ENCODE measurements at places on chromosomes 7 and 10.
A peak's percentile ranks its signal among the peaks of the same experiment; 100 is the strongest.

DNA sequence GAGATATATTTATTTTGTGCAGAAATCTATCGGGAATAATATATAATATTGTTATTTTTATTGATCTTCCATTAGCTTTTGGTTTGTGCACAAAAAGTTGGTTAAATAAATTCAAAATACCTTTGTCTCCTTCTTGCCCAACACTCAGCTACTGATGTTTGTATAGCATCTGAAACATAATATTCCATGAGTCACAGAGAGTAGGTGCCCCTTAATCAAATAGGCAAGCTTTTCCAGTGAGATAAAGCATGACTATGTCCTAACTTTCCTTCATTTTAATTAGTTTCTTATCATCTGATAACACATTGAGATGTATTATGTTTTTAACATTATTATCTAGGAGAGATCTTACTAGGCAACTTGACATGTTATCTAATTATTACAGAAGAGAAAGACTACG lies 432.2 kb downstream of the KIF20B start:
- DNase-seq, result no peak

- no peak for DNase-seq
These were observed 66.8 kb downstream of the CCDC6 start for GRCh38 chr10:59839576-59839975.

GRCh38 chr10:19803676-19804075 lies 12.6 kb upstream of the PLXDC2 start:
- no peak for DNase-seq

DNA sequence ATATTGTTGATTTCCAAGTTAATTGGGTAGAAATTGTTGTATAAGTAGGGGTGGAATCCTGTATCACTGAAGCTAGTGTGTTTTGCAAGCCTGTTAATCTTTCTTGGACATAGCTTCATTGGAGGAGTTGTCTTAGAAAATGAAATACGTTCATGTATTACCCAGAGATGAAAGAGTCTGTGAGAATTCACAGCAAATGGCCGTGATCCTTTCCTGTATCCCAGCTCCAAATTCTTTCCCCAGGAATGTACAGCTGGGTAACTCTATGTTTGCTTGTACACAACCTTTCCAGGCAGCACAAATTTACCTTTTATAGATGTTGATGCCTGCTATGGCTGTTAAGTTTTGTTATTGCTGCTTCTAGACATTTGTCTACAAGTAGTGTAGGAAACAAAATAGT lies 18.7 kb downstream of the MYPN start:
- no peak for DNase-seq

DNA sequence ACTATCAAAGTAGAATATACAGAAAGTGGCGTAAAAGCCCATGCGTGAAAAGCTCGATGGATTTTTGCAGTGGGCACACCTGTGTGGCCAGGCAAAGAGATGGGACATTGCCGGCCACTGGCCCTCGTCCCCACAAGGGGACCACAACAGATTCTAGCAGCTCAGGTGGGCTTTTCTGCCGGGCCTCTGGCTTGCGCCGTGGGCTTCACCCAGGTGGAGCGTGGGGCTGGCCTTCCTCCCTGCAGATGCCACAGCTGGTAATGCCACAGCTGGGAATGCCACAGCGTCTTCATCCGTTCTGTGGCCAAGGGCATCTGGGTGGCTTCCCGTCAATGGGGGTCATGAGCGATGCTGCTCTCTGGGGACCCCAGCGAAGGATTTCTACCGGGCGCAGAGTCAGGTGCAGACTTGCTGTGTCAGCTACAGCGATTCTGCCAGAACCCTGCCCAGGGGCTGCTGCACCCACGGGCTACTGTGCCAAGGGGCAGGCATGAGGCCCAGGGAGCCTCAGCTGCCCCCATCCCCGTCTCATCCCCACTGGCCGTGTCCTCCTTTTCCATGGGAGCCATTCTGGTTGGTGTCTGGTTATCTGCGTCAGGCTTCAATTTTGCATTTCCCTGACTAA lies 52.5 kb upstream of the NKX6-2 start:
- DNase-seq, result no peak

GRCh38 chr7:148800677-148801076 lies 83.4 kb downstream of the EZH2 start:
- no peak for DNase-seq

- no peak for DNase-seq
These were observed 3.0 kb upstream of the EBF3 start for GRCh38 chr10:129966889-129967578.

- DNase-seq, result no peak
These were observed 286.3 kb upstream of the CDC14C start for GRCh38 chr7:48638041-48638440.

DNA sequence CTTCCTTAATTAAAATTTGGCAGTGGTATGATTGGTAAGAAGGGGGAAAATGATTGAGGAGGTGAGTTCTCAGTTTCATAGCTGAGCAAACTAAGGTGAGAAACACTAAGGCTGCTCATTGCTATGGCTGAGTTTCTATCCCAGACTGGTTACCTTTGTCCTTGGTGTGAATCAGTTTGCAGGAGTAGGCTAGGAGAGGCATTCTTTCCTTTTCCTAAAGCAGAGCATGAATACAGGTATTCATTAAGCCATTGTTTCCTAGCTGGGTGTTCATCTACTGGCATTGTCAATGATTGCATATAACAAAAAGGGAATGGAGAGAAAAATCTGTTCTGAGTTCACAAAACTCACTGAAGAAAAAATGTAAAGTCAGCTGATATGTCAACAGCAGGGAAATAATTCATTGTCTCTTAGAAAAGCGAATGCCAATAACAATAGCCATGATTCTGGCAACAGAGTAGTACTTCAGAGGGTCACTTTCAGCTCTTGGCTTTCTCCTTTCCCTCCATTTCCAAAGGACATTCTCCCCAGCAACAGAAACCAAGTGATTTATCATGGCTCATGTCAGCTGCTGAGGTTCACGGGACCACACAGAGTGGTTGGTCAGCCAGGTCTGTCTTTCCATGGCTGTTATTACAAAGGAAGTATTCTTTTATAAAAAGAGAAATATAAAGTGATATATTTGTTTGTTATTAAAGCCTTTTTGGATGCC lies 234.0 kb downstream of the BICC1 start:
- DNase-seq, result no peak

DNA sequence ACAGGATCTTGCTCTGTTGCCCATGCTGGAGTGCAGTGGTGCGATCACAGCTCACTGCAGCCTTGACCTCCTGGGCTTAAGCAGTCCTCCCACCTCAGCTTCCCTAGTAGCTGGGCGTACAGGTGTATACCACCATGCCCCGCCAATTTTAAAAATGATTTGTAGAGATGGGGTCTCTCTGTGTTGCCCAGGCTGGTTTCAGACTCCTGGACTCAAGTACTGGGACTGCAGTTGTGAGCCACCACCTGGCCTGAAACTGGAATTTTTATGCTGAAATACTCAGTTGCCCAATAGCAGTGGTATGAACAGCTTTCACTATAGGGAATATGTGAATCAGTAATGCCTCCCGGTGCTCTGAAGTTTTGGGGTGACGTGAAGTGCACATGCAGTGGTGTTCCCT lies 7.6 kb downstream of the ZRANB1 start:
- no peak for DNase-seq

- DNase-seq, result no peak
These were observed 90.6 kb upstream of the PPP2R2D start for GRCh38 chr10:131810036-131810804.

DNA sequence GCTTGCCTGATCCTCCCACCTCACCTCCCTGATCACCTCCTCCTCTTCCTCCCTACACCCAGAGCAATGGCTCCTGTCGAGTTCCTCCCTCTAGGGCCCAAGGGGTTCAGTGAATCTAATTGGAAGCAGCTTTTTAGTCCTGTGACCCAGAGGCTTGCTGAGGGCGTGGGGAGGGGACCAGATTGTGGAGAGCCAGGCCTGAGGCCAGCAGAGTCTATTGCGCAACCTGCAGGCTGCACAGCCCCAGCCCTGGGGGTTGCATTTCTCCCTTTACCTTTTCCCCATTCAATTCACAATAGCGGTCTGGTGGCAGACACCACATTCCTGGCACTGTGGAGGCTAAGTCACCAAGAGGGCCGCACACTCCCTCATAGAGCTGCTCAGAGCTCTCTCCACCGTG lies 32.5 kb downstream of the GHRHR start:
- no peak for DNase-seq

DNA sequence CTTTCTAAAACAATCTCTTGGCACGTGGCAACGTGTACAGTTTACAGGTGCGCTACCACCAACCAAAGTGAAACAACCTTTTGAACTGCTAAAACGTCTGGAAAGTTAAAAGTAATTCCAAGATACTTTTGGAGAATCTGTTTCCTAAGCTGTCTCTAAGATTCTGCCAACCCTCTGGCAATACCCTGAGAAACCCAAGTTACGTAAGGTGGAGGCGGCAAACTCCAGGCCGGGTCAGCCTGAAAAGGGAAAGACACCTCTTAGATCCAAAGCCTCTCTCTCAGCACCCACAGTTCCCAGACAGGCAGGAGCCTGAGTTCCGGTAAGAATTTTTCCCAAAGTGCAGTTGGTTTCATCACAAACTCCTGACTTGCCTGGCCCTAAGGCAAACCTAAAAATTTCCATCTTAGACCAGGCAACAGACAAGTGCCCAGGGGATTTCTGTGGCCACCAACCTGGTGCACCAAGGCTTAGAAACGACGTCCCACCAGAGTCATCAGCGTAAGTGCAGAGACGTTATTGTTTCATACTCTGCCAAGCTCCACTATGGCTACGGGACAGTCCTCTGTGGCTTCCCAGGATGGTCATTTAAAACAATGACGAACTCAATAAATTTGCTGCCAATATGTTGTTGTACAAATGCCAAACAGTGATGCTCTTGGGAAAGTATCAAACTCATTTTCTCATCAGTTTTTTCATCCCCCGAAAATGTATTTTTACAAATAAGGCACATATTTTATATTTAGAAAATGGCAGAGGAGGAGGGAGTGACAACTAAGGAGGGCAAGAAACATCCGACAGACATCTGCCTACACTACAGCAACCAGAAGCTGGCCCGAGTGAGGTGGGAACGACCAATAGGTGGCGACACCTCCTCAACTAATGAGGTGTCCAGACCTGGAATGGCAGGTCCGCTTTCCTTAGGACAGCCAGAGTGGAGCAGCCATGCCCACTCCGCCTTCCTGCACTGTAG lies 205.8 kb upstream of the FRMD4A start:
- peak; percentile 25 for DNase-seq

GRCh38 chr7:78642751-78643150 lies 810.7 kb downstream of the MAGI2 start:
- no peak for DNase-seq

- no peak for DNase-seq
These were observed 277.0 kb upstream of the IMMP2L start for GRCh38 chr7:111839261-111839660.

GRCh38 chr7:131574741-131575140 lies 18.3 kb upstream of the PODXL start:
- DNase-seq, result no peak

GRCh38 chr10:6525599-6526165 lies 54.4 kb downstream of the PRKCQ start:
- no peak for DNase-seq

- DNase-seq, result peak; percentile 74
These were observed 2.4 kb downstream of the CDK6 start for GRCh38 chr7:92833766-92834506.

GRCh38 chr10:33093362-33093761 lies 135.3 kb upstream of the ITGB1 start:
- no peak for DNase-seq

GRCh38 chr10:113704637-113705343 lies 25.1 kb downstream of the CASP7 start:
- DNase-seq, result no peak

DNA sequence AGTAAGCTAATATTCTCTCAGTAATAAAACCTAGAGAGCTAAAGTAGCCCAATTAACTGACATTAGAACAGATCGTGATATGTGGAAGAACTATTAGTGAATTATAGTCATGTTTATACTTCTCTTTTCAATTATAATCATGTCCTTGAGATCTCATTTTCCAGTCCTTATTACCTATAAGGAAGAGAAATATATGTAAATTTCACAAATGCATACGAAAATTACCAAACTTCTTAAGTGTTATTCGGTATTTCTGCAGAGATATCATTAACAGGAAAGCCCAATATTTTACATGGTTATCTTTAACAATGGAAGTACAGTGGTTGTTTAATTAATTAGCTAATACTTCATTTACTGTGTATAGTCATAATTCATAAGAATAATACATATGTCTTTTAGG lies 110.7 kb downstream of the PTEN start:
- DNase-seq, result no peak

- no peak for DNase-seq
These were observed 44.2 kb upstream of the SLC29A4 start for GRCh38 chr7:5238500-5238899.

- no peak for DNase-seq
These were observed 270.8 kb upstream of the POM121L12 start for GRCh38 chr7:52764492-52765169.

DNA sequence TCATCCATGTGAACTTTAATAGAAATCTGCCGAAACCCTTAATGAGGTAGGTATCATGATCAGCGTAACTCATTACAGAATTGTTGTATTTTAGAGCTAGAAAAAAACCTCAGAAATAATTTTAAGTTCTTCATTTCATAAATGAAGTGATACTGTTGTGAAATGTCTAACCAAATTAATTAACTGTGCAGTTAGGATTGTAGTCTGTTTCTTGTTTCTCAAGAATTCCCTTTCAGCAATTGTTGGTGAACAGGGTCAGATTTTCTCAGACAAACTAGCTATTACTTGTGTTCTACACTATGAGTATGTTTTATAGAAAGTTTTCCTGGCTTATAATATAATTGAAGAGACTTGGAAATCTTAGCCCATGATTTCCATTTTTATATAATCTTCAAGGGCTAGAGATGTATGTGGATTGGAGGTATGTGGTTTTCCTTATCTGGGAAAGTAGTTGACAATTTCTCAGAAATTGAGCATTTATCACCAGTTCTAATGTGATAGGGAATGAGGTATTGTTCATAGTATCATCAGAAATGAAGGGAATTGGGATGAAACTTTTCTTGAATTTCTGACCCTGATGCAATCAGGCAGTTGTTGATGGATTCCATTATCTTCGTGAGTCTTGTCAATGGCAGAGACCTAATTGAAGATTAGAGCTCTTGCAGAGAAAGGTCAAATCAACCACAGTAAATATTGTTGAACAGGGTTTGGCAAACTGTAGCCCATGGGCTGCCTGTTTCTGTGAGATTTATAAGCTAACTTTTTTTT lies 55.0 kb downstream of the ST7 start:
- DNase-seq, result no peak

GRCh38 chr10:101071267-101071884 lies 9.6 kb downstream of the KAZALD1 start:
- no peak for DNase-seq

DNA sequence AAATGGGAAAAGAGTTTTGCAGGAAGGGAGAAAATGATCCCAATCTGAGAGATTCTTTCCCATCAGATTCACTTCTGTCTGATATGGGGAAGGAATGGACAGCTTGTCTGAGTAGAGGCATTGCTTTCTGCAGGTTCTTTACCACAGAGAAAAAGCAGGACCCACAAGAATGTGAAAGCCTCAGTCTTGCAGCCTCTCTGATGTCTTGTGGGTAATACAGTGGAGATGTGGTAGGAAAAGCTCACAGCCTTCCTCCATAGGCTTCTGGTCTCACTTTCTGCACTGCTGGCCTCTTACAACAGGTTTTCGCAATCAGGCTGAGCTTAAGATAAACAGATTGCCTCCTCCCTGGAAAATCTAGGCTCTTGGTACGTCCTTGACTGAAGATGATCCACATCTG lies 551 bp downstream of the IFIT1 start:
- DNase-seq, result no peak

GRCh38 chr10:119320981-119321380 lies 113.6 kb downstream of the GRK5 start:
- DNase-seq, result no peak

- DNase-seq, result no peak
These were observed 601.4 kb upstream of the IGFBP3 start for GRCh38 chr7:46522354-46522906.

- DNase-seq, result no peak
These were observed 476.1 kb downstream of the SH2D4B start for GRCh38 chr10:81013771-81014170.
